Urinary bladder (tissue), 4 donors: ENCODE measurements at places on chromosomes 16 and 17.

DNA sequence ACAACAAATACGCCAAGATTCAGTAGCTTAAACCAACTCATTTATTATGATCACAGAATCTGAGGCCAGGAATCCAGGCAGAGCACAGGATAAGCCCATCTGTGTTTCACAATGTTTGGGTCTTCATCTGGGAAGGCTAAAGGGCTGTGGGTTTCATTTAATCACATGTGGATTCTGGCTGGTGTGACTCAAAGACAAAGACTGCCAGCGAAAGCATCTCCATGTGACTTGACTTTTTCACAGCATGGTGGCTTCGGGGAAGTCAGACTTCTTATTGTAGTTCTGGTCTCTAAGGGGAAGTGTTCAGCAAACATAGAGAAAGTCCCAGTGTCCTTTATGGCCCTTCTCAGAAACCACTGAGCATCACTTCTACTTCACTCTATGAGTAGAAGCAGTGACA is 1014.4 kb upstream of the GOT2 start:
- DNase-seq = no peak

DNA sequence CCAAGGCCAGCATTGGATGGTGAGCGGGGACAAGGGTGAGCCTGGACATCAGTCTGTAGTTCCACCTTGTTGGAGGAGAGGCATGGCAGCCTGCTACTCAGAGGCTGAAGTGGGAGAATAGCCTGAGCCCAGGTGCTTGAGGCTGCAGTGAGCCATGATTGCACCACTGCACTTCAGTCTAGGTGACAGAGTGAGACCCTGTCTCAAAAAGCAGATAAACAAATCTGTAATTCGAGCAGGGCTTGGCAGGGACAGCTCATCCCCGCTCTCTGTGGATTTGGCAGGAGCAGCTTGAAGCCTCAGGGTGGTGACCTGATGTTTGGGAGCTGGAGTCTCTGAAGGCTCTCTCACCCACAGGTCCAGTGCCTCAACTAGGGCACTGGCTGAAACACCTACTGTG is 38.6 kb upstream of the ZCCHC14 start:
- no peak for DNase-seq

DNA sequence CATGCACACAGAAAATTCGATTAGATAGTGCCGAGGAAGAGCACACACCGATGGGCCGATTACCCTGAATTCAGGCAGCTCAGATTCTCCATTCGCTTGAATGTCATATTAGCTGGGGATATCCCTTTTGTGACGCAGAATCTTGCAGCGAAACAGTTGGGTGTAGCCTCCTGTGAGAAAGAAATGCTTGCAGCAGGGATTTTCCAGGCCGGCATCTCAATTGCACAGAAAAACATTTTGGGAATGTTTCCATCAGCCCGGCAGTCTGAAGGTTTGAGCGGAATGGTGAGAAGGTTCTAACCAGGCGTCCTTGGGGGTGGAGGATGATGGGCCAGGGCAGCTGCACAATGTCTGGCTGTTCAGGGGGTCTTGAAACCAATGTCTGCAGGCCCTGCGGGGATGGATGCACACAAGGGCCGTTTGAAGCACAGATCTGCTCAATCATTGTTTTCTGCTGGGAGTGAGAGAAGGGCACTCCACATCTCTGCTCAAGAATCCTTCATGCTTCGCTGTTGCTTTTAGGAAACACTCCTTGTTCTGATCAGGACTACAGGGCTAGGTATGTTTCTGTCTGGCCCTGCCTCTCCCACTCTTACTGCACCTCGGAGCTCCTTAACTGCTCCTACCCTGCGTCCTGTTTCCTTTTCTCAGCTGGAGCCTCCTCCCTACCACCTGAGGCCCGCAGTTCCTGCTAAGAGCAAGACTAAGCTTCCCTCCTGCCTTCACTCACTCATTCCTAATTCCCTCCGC is 94.6 kb downstream of the CMIP start:
- no peak for DNase-seq

- no peak for DNase-seq
Observed at GRCh38 chr17:35731239-35731916, at the start of gene RASL10B. Gene RASL10B (plus strand): TSS chr17:35731639. CDS start chr17:35735185, 3,546 bp downstream.

- DNase-seq = no peak
Observed at GRCh38 chr17:81238490-81238814, 403 bp downstream of the TEPSIN start.

- no peak for DNase-seq
Observed at GRCh38 chr17:11889266-11889665, 108.0 kb downstream of the ZNF18 start.

GRCh38 chr17:17906418-17907215 is 65.6 kb downstream of the TOM1L2 start:
- DNase-seq = no peak

GRCh38 chr16:75062976-75063346 is 53.6 kb downstream of the LDHD start:
- DNase-seq = no peak

GRCh38 chr17:38925263-38925995 is at the start of gene LASP1NB:
Gene LASP1NB (plus strand): TSS chr17:38925614.
- peak; percentile 55 for DNase-seq

GRCh38 chr16:684071-684794 is at the start of gene JMJD8:
Gene JMJD8 (minus strand): TSS chr16:684334. CDS start chr16:684319, 15 bp downstream.
- DNase-seq = peak; percentile 87

GRCh38 chr17:72943826-72944689 is 148.4 kb downstream of the SLC39A11 start:
- no peak for DNase-seq

DNA sequence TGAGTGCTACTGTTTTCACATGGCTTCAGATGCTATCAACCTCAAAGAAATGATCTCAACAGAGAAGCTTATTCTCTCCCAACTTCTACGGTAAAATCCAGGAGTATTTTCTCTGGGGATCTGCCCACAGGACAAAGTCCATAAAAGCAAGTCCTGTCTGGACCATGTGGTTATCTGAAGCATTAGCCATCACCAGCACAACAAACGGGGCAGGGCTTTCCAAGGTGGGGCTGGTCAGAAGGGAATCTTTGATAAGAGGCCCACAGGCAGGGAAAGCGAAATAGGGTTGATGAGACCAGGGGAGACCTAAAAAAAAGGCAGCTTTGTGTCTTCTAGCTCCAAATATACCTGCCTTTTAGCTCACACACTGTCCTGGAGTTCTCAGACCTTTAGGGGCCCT is 38.7 kb upstream of the CACNG3 start:
- DNase-seq = no peak

DNA sequence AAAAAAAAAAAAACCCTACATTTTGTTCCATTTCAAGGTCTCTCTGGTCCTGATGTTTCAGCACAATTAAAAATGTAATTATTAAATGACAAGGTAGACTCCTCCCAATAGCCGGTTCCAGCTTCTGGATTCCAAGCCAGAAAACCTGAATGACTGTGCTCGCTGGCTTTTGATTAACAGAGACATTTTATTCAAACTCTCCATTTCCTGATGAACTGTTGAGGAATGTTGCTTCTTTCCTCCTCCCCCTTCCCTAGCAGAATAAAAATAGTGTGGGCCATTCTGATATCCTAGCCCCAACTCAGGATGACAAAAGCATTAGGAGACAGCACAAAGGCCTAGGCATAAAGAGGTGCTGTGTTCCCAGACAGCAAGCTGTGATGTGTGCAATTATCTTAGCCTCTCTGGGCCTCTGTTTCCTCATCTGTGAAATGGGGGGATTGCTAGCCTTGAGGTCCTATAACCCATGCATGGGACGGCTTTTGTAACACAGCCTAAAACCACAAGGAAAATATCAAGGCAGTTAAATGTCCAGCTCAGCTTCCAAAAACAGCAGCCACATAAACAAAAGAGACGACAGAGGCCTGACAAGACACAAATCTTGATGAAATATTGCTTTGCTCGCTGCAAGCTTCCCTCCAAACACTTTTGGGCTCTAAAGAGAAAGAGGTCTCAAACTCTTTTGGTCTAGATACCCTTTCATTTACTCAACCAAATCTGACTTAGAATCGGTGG is 127.2 kb upstream of the RCVRN start:
- no peak for DNase-seq

DNA sequence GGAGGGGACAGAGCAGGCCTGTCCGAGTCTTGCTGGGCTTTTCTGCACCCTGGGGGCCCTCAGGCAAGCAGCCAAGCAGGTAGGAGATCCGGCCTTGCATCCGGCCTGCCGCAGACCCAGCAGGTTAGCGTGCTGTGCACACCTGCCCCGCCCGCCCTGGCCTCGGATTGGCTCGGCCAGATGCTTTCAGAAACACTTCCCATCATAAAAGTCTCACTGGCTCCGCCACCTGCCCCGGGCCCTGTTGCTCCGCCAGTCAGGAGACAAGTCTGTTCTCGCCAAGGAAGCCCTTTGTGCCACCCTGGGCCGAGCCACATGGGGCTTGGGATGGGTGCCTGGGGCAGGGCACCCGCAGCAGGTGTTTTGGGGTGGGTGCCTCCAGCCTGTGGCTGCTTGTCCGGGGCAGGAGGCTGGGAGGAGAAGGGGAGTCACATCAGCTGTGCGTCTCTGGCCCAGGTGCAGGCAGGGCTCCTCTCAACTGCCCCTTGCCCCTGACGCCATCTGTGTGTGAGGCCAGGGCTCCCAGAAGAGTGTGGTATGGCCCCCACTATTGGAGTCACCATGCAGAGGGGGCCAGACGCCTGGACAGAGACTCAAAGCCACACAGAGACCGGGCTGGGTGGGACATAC is 228.2 kb upstream of the GSE1 start:
- DNase-seq = peak; percentile 65

DNA sequence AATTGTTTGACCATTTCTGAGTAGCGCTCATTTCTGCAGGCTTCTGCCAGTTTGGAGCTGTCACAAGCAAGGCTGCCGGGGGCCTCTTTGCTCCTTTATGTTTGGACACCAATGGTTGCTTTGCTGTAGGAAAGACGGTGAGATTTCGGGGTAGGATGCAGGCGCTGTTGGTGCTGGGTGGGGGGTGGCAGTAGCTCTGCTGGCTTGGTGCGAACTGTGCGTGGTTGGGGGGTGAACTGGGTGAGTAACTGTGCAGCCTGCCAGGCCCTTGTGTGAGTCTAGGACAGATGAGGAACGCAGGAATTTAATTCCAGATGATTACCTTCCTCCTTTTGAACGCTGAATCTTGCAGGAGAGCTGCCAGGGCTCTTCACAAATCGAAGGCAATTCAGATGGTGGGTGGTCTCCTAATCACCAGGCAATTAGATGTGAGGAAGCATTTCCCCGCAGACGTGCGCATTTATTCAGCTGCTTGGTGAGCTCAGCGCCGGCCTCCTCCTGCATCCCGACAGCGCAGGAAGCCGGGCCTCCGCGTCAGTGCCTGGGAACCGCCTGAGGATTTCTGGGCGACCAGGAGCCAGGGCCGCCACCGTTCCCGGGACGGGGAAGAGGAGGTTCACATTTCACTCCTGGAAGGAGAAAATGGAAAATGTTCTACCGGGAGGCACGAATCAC is 154.4 kb downstream of the FOXL1 start:
- DNase-seq = no peak

- DNase-seq = peak; percentile 10
Observed at GRCh38 chr16:30183233-30184095, at the start of gene CORO1A. Gene CORO1A (plus strand): TSS chr16:30183602. CDS start chr16:30185210, 1,608 bp downstream.

DNA sequence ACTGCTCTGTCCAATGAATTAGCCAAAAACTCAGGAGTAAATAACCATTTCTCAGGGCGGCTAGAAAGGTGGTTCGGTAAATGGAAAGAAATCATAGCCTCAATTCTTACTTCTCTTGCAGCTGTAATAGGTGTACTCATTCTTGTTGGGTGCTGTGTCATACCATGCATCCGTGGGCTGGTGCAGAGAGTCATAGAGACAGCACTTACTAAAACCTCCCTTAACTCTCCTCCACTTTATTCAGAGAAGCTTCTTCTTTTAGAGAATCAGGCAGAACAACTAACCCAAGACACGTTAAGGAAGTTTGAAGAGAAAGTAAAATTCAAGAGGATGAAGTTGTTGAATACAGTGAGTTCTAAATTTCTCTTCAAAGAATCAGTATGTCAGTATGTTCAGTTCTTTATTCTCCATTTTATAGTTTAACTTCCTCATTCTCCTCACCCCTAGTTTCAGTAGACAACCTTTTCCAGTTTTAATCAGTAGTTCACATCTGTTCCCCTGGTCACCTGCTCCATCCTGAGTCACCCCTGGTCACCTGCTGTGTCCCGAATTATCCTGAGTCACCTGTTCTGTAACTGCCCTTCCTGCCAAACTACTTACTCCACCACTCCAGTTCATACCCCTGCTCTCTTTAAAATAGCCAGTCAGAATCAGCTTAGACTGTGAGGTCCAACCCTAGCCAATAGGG is 85.9 kb downstream of the EMP2 start:
- no peak for DNase-seq

- peak; percentile 20 for DNase-seq
Observed at GRCh38 chr16:68993885-68994284, 111.6 kb upstream of the HAS3 start.

- no peak for DNase-seq
Observed at GRCh38 chr16:11254913-11255736, 879 bp downstream of the SOCS1 start.

GRCh38 chr17:51493206-51493605 is 232.9 kb downstream of the UTP18 start:
- DNase-seq = no peak

DNA sequence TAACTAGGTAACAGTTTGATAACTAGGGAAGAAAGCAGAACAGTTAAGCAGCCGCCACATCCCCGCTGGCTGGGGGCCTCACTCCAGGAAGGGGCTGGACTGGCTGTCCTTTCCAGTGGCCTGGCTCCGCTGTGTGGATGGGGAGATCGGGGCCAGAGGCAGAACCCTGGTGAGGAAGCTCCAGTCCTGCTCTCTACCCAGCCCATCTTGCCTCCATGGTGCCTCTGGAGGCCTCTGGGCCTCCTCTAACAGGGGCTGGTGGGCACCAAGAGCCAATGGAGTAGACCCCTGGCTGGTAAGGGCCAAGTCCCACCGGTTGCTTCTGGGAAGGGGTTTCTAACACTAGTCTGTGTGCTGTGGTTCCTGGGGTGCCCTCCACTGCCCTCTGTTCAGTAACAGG is 8.1 kb downstream of the CNP start:
- no peak for DNase-seq

GRCh38 chr16:85326113-85326793 is 214.0 kb upstream of the CIBAR2 start:
- no peak for DNase-seq

GRCh38 chr17:55416470-55417052 is 5.1 kb downstream of the MMD start:
- no peak for DNase-seq

GRCh38 chr17:79224903-79225302 is 150.3 kb downstream of the ENGASE start:
- DNase-seq = no peak
